Hematopoietic multipotent progenitor cell treated with erythropoietin and hydrocortisone succinate and interleukin-3 and kit ligand, for 17 days (in vitro differentiated cells): ENCODE measurements at places on chromosomes 1 and 21.

GRCh38 chr1:85940656-85941306, 215.8 kb downstream of the COL24A1 start:
- DNase-seq, result no peak

- DNase-seq, result no peak
Measured at GRCh38 chr1:194300340-194300739, 1113.9 kb upstream of the B3GALT2 start.

GRCh38 chr1:111605576-111605975, 14.0 kb upstream of the RAP1A start:
- DNase-seq, result no peak

GRCh38 chr1:46401964-46402626, 8.0 kb downstream of the FAAH start:
- no peak for DNase-seq

GRCh38 chr1:233132445-233132844, 163.1 kb downstream of the PCNX2 start:
- DNase-seq, result no peak

DNA sequence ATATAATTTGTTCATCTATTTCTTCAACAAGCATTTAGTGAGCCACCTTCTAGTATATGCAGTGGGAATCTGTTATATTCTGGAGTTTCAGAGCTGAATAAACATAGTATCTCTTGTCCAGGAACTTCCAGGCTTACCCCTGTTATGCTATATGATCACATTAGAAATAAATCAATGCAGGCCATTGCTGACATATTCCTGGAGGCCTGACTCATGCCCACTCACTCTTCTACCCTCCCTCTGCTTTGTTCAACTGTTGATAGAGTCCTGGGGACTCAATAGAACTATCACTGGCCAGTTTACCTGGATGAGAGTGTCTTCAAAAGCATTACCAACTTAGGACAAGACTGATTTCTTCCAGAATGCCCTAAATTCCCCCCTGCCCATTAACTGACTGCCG, 29.3 kb upstream of the SRSF10 start:
- no peak for DNase-seq

DNA sequence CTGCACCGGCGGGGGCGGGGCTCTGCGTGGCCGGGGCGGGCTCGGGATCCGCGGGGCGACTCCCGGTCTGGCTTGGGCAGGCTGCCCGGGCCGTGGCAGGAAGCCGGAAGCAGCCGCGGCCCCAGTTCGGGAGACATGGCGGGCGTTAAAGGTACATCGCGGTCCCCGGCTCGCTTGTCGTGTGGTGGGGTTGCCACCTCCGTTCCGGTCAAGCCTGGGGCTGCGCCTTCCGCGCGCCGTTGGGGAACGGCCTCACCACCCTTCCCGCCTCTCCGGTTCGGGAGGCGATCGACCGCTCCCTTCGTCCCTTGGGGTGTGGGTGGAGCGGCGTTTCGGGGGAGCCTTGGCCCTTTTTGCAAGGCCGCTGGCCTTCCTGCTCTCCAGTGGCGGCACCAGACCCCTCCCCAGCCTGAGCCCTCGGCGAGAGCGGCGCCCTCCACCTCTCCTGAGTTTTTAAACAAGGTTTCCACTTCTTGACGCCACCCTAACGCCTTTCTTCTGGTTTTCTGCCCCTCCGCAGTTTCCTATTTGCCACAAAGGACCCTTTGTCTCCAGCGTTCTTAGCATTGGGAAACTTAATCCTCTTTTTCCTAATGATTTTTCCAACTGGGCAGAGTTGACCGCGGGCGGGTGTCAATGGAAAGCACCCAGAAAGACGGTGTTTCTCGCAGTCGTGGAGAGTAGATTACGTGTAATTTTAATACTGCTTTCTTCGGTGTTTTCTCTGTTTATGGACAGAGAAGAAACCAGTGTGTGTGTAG, at the start of the genes LEPR and LEPROT:
Gene LEPR, plus strand, starts transcription at position 79 of the 761 bp plus-strand sequence. CDS start 144,898 bp downstream, outside the sequence.
Gene LEPROT, plus strand, starts transcription at position 79 of the 761 bp plus-strand sequence. Its CDS starts 57 bp downstream, at position 136.
- no peak for DNase-seq

GRCh38 chr1:234780531-234781162, 170.7 kb upstream of the IRF2BP2 start:
- peak; percentile 30 for DNase-seq

GRCh38 chr1:208835097-208835463, 590.9 kb upstream of the PLXNA2 start:
- no peak for DNase-seq

DNA sequence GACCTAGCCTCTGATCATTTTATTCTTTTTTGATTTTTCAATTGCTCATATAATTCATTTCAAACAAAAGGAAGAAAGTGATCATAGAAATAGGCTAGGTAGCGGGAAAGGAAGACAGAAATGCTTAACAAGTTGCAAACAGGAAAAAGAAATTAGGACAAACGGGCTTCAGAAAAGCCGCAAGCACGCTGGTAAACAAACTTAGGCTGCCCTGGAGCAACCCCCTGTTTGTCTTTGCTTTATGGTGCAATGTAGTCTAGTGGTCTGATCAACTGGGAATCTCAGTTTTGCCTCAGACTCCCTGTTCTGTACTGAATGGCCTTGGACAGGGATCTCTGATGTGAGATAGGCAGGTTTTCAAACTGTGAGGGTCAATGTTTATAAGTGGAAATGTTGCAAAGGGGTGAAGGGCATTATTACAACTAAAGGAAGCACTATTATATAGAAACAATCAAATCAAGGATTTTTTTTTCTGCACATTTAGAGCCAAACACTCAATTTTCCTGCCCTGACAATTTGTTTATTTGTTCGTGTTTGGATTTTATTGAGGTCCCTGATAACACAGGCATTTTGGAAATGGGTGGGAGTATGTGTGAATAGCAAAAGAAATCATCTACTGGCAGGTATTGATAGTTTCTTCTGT, 146.8 kb upstream of the NRIP1 start:
- no peak for DNase-seq

DNA sequence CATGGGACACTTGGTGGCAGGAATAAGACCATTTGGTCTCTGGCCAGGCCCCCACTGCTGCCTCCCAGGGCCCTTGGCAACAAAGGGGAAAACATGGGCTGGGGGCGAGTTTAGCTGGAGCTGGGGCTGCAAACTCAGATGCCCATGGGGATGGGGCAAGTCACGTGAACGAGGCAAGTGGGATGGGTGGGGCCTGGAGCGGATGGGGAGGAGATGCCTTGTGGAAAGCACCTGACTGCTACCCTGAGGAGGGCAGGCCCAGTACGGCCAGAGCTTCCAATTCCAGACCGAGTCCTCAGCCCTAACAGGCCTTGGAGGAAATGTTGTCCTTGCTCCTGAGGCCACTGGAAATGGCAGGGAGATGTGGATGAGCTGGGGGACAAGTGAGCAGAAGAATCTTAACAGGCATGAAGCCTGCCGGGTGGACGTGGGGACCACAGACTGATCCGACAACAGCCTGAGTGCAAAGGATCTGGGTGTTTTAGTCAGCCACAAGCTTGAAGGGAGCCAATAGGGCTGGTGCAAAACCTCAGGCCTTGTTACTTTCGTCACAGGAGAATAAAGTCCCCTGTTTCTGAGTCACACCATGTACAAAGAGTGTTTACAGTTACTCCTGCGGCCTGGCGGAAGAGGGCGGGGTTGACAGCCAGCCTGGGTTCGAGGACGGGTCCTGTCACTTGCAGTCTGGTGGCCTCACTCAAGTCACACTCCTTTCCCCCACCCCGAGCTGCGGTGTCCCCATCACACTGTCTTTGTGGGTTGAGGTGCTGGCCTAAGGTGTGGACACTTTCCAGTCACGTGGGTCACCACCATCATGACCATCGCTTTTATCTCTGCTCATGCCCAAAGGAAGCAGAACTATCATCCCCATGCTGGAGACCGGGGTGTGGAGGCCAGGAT, 19.1 kb downstream of the RUNX3 start:
- DNase-seq, result no peak

GRCh38 chr1:55938376-55938850, 641.0 kb downstream of the PLPP3 start:
- no peak for DNase-seq

DNA sequence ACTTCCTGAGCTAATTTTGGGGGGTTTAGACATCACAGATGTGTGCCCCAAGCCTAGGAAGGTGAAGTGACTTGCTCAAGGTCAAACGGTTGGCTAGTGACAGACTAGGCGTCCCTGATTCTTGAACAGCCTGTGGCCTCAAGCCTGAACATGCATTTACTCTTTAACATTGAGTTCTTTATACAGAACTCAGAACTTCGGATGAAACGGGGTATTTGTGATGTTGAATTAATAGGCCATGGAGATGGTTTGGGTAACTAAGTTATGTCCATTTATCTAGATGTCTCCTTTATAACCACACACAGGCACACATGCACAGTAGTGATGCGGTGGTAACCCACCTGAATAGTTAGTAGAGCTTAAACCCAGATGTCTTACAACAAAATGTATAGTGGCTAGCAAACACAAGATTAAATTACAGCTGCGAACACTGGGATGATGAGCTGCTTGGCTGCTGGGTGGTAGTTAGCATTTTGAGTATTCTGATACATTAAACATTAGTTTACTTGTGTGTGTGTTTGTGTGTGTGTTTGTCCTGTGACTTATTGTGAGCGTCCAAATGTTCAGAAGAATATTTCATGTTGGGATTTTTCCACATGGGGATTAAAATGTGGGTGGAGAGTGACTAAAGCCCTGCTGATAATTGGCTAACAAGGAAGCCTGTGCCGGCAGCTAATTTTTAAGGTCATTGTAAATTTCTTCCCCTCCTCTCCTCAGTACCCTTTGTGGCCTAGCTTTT, 2.3 kb downstream of the ATP1A1 start:
- no peak for DNase-seq

- no peak for DNase-seq
Measured at GRCh38 chr1:36775716-36776115, 258.6 kb downstream of the GRIK3 start.

GRCh38 chr21:44480200-44481053, 25.1 kb downstream of the LRRC3 start:
- no peak for DNase-seq

DNA sequence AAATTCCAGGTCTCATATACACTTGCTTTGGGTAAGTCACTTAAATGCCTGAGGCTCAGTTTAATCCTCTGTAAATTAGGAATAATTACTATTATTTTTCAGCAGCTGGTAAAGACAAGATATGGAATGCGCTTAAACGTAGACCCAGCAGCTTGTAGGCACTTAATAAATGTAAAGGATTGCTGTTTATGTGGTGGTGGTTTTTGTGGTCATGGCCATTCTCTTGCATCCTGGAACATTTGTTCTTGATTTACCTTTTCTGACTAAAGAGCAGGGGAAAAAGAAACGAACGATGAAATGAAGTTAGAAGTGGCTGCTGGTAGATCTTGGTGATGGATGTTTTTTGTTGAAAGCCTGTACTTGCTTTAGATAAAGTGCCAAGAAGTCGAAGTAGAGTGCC, 195.0 kb upstream of the FOXD3 start:
- no peak for DNase-seq

- peak; percentile 70 for DNase-seq
Measured at GRCh38 chr1:160006312-160006940, 25.4 kb downstream of the PIGM start.

DNA sequence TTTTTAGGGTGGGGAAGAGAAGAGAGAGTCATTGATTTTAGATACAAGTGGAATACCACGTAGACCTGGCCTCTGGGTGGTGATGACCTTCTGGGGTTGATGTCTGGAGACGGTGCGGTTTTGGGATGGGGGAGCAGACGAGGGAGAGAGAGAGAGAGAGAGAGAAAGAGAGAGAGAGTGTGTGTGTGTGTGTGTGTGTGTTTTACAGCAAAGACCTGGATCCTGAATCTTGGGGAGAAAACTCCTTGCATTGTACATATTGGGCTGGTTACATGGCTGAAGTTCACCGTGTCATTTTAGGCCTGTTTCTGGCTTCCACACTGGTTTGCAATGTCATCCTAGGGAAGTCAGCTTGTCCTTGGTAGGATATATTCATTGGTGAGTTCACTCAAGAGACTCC, 89.0 kb downstream of the GALNT2 start:
- DNase-seq, result no peak

- no peak for DNase-seq
Measured at GRCh38 chr21:43728154-43728466, 9.2 kb downstream of the PDXK start.

- DNase-seq, result no peak
Measured at GRCh38 chr1:153849487-153850185, 73.1 kb downstream of the GATAD2B start.

DNA sequence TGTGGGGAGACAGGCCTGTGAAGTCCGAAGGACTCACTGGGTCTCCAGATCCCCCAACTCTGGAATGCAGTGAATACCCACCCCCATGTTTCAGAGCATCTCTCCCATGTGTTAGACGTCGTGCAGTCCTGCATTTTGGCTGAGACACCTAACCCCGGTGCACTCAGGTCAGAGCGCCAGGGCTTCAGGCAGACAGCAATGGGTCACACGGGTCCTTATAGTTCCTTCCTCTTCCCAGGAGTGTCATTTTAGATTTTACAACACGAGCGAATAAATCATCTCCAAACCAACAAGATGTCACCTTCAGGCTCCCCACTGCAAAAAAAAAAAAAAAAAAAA, 5.1 kb downstream of the PRRX1 start:
- DNase-seq, result no peak

DNA sequence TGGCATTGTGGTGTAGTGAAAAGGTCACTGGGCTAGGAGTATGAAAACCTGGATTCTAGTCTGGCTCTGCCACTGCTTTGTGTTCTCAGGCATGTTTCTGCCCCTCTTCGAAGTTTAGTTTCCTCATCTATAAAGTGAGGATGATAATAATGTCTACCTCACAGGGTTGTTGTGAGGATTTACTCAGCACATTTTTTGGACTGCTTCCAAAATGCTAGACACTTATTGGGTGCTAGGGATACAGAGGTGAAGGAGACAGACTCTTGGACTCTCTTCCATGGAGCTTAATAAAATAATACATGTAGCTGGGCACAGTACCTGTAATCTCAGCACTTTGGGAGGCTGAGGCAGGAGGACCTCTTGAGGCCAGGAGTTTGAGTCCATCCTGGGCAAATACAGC, 3.6 kb downstream of the KIF2C start:
- DNase-seq, result peak; percentile 53

GRCh38 chr1:50978852-50979781, 9.1 kb downstream of the CDKN2C start:
- DNase-seq, result peak; percentile 49

DNA sequence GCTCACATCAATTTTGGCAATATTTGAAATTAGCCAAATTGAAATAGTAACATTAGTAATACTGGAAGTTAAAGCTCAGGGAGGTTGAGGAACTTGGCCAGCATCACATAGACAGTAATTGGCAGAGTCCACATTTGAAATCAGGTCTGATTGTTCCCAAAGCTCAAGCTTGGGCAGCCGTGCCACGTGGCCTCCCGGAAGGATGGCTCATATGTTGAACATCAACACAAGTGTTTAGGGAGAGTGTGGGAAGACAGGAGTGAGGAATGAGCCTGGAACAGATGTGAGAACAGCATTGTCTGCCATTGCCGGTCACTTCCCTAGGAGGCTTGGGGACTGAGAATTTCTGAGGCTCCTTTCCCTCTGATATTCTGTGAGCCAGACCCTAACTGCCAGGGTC, 40.2 kb upstream of the RBM15 start:
- no peak for DNase-seq

GRCh38 chr1:32963746-32964460, 706 bp downstream of the RNF19B start:
- peak; percentile 64 for DNase-seq
